T-cell (primary cell): ENCODE measurements at places on chromosomes 3 and 15. TPM values are rescaled to one million over a fixed set of nuclear protein-coding genes. Genes with fewer than 3 reads are reported as not detected.

- no peak for DNase-seq
Measured at GRCh38 chr3:185647880-185648210, 61.8 kb downstream of the SENP2 start.

- DNase-seq, result no peak
Measured at GRCh38 chr3:180073561-180073960, 36.8 kb upstream of the PEX5L start.

DNA sequence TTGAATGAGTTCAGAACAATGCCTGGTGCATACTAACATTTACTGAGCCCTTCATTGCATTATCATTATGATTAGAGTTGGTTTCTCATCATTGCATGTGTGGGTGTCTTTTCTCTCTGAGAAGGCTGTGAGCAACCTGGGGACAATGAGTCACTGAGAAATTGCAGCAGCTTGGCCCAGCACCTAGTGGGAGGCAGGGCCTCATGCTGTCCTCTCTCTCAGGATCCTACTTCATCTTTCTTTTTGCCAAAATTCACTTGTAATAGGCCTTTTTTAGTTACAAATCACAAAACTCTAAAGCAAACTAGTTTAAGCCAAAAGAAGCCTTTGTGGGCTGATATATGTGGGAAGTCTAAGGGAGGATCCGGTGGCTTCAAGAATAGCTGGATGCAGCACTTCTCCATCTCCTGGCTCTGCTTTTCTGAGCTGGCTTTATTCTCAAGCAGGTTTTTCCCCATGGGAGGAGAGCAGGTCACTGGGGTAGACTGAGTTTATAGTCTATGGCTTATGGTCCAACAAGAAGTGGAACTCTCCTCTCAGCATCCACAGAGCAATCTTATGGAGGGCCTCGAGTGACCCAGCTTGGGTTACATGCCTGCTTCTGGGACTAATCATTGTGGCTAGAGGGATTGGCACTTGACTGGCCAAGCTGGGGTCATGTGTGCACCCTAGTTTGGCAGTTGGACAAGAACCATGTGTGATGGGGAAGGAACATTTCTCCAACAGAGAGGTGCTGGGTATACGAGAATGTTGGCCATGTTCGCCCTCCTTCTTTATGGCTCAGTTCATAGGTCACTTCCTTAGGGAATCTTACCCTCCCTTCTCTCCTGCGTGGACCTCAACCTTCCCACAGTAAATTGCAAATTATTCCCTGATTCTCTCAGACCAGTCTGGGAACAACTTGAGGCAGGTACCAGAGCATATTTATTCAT, 8.7 kb upstream of the CAMK1 start:
- no peak for DNase-seq

- no peak for DNase-seq
Measured at GRCh38 chr15:81015621-81016488, 15.1 kb downstream of the TLNRD1 start.

DNA sequence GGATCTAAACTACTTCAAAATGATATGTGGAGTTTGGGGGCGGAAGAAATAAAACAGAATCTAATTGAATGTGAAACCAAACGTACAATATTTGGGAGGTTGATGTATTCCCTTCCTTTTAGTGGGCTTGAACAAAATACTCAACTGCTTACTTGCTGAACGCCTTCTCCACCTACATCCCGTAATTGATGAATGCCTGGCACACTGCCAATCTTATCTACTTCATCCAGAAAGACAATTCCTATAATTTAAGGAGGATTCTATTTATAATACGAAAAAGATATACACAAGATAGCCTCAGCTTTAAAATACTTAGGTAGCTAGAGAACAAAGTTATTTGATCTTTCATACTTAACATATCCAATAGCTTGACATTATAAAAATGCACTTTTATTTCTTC, 23.1 kb upstream of the PDCD7 start:
- no peak for DNase-seq

GRCh38 chr3:99186016-99186415, 284.5 kb upstream of the DCBLD2 start:
- DNase-seq, result no peak

DNA sequence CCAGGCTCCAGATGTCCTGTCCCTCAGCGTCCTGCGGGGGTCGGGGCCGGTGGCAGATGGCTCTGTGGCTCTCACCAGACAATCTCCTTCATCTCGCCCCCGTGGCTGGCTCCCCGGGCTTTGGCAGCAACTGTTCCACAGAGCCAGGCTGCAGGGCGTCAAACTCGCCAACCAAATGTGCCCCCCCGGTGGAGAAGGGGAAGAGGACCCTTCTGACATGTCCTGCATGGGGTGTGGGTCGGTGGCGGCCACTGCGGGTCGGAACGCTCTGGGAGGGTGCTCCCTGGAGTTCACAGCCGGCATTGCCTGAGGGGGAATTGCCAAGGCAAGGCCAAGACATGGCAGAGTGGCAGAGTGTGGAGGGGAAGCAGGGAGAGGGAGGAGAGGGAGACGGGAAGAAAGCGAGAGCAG, 36.0 kb downstream of the BDH1 start:
- no peak for DNase-seq

DNA sequence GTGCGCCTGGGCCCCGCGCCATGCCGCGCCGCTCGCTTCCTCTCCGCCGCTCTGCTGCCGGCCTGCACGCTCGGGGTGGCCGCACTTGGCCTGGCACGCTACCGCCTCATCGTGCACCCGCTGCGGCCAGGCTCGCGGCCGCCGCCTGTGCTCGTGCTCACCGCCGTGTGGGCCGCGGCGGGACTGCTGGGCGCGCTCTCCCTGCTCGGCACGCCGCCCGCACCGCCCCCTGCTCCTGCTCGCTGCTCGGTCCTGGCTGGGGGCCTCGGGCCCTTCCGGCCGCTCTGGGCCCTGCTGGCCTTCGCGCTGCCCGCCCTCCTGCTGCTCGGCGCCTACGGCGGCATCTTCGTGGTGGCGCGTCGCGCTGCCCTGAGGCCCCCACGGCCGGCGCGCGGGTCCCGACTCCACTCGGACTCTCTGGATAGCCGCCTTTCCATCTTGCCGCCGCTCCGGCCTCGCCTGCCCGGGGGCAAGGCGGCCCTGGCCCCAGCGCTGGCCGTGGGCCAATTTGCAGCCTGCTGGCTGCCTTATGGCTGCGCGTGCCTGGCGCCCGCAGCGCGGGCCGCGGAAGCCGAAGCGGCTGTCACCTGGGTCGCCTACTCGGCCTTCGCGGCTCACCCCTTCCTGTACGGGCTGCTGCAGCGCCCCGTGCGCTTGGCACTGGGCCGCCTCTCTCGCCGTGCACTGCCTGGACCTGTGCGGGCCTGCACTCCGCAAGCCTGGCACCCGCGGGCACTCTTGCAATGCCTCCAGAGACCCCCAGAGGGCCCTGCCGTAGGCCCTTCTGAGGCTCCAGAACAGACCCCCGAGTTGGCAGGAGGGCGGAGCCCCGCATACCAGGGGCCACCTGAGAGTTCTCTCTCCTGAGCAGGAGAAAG, 951 bp downstream of the GPR62 start:
- DNase-seq, result no peak

GRCh38 chr3:110272525-110272924, 799.1 kb upstream of the NECTIN3 start:
- DNase-seq, result no peak

- no peak for DNase-seq
Measured at GRCh38 chr3:183372911-183373310, 55.5 kb downstream of the MCF2L2 start.

DNA sequence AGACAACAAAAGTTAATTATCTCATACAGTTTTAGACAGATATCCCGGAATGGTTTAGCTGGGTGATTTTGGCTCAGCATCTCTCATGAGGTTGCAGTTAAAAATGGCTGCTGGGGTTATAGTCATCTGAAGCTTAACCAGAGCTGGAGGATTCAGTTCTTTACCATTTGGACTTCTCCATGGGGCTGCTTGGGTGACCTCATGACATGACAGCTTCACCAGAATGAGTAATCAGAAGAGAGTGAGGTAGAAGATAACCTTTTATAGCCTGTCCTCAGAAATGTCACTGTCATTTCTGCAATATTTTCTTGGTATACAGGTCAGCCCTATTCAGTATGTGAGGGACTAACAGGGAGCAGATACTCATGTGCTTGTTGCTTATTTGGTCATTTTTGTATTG, 30.9 kb downstream of the TFG start:
- DNase-seq, result no peak

- no peak for DNase-seq
Measured at GRCh38 chr3:31925271-31925630, 55.8 kb downstream of the OSBPL10 start.

- DNase-seq, result no peak
Measured at GRCh38 chr3:16334909-16335308, 69.9 kb downstream of the OXNAD1 start.

DNA sequence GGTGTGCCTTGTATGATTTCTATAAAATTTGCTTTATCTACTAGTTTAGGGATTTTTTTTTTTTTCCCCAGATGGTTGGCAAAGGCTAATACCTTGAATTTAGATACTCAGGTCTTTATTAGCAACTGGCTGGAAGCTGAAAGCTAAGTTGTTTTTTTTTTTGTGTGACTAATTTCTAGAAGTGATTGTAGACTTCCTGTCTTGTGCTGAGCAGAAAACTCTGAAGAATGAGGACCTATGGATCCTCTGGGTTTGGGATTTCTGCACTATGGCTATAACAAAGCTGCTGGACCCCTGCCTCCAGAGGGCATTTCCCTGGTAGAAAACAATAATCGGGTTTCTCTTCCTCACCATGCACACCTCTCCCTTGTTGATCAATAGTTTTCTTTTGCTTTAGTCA, 10.0 kb downstream of the ARIH2 start:
- no peak for DNase-seq

DNA sequence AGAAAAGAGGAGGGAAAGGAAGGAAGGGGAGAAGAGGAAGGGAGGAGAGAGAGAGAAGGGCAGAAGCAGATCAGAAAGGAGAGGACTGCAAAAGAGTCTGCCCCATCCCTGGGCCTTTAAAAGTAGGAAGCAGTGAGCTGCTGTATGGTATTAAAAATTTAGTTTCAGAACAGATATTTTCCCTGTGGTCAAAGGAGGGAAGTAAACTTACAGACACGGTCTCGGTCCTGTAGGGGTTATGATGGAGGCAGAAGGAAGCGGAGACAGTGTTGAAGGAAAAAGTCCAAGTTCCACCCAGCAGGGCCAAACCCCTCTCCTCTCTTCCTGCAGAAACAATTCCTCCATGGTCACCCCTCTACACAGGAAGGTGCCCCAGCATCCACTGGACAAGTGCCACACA, 122.0 kb upstream of the PROK2 start:
- DNase-seq, result no peak

DNA sequence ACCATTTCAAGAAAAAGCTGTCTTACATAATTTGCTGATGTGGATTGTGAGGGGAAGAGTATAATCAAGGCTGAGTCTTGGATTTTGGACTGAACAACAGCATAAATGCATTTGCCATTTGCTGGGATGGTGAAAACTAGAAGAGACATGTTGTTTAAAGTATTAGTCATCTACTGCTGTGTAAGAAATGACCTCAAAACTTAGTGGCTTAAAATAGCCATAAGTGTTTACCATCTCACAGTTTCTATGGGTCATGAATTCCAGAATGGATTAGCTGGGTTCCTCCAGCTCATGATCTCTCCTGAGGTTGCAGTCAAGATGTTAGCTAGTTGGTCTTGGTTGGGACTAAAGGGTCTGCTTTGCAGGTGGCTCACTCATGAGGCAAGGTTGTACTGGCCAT, 66.2 kb downstream of the SCN11A start:
- no peak for DNase-seq

DNA sequence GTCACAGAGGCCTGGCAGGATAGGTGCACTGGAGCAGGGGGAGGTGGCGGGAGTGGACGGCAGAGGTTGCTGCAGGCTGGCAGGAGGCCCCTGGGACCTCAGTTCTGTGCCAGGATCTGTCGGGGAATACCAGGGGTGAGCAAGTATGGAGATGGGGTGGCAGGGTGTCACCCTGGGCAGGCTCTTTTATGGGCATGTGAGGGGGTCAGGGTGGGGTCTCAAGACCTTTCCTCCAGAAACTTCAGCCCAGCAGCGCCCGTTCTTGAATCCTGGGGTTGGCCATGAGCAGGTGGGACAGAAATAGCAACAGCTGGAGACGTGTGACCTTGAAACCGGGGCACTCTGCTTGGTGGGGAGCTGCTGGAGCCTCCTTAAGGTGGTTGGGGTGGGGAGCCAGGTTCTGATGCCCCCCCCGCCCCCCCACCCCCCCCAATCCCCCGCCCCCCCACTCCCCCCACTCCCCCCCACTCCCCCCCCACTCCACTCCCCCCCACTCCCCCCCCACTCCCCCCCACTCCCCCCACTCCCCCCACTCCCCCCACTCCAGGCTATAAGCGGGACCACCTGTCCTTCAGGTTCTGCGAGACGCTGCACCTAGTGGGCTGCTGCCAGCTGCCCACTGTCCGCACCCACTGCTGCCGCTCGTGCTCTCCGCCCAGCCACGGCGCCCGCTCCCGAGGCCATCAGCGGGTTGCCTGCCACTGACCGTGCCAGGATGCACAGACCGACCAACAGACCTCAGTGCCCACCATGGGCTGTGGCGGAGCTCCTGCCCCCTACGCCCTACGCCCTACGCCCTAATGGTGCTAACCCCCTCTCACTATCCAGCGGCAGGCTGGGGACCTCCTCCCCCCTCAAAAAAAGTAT, 84.9 kb downstream of the TBC1D2B start:
- no peak for DNase-seq

GRCh38 chr3:128236657-128237056, 83.4 kb downstream of the EEFSEC start:
- DNase-seq, result no peak

GRCh38 chr3:104323226-104323625, 1043.5 kb upstream of the ALCAM start:
- no peak for DNase-seq

DNA sequence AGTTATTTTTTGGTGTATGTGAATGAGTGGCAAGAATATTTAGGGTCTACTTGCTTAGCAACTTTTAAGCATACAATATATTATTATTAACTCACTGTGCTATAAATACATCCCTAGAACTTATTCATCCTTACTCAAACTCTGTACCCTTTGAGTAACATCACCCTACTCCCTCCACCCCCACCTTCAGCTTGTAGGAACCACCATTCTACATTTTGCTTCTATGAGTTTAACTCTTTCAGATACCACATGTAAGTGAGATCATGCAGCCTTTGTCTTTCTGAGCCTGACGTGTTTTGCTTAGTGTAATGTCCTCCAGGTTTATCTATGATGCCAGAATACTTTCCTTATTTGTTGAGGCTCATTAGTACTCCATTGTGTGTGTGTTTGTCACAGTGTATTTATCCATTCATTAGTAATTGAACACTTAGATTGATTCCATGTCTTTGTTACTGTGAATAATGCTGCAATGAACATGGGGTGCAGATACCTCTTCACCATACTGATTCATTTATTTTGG, 526.9 kb downstream of the PYDC2 start:
- no peak for DNase-seq

- DNase-seq, result no peak
Measured at GRCh38 chr15:60890375-60891230, 338.5 kb downstream of the RORA start.

DNA sequence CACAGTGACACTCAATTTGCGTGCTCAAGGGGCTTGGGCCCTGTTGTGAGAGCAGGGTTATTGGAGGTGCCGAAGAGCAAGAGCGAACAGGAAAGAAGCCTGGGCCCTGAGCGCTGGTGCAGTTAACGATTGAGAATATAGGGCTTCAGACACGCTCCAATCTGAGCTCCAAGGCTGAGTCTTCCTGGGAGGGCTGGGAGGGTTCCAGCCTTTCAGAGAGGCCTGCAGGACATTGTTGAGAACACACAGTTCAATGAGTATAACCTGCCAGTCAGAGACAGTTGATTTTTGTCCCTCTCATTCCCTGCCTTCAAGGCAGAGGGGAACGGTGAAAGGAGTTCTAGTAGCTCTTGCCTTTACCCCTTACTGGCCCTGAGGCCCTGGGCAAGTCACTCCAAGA, 47.3 kb downstream of the GLDN start:
- DNase-seq, result no peak

GRCh38 chr3:195194559-195195206, 76.3 kb downstream of the XXYLT1 start:
- DNase-seq, result no peak

Gene TRPM1
- not detected for total RNA-seq

Gene DRD3
- 0.26 TPM for total RNA-seq
